SK-N-SH (cell line): ENCODE measurements at places on chromosomes 16 and 17.

DNA sequence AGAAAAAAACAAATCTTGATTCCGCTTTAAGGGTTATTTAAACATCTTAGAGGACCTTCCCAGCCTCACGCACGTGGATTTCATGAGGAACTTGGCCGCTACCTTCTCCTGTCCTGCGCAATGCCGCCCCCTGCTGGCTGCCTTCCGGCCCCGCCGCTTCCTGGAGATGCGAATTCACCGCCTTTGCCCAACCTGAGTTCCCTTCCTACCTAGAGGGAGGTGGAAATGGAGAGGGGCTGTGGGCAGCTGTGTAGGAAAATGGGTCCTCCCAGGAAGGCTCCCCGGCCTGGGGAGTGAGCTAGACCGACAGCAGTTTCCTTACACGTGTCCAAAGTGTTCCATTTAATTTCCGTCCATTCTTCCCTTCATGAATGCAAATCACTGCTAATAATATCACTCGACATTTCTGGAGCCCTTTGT, 1.0 kb upstream of the ABCC12 start:
- peak; percentile 81 for DNase-seq

DNA sequence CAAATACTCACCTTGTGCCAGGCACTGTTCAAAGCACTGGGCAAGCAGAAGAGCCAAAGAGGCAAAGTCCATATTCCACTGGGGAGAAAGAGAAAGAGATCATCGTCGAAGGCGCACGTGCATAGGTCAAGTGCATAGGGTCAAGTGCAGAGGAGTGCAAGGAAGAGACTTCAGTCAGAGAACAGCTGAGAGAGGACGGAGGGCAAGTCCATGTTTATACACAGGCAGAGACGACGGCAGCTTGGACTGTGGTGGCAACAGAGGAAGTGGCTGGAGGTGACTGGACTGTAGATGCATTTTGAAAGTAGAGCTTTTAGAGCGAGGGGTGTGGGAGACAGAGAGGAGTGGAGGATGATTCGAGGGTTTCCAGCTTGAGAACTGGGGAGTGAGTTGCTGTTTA, 74.7 kb upstream of the SDK2 start:
- DNase-seq: no peak

DNA sequence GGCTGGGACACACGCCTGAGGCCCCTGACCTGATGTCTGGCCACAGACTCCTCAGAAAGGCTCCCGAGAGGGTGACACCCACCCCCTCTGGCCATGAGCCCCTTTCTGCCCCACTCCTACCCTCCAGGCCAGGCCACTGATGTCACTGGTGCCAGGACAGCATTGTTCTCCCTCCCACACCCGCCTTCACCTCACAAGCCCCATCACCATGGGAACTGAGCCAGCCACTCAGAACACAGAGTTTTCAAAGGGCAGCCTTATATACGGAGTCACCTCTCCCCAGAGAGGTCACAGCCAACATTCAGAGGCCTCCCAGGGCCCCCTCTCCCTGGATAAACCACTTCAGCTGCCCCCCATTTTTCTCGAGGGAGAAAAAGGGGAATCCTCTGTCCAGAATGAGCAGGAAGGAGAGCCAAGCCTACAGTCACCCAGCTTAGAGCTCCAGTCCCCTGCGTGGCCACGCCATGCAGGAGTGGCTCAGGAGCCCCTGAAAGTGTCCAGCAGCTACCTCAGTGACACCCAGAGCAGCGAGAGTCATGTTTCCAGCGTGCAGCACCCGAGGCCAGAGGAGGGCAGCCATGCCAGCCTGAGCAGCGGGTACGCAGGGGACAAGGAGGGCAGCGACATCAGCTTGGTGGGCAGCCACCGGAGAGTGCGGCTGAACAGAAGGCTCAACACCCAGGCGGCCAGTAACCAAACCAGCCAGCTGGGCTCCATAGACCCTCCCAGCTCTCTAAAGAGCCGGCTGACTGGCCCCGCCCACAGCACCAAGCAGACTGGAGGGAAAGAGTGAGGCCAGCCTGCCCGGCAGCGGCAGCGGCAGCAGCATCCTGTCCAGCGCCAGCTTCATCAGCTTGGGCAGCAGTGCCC, at the start of gene C16orf82:
Gene C16orf82, plus strand, starts transcription at position 260 of the 870 bp plus-strand sequence.
- peak; percentile 44 for DNase-seq

GRCh38 chr16:11843861-11844260, 7.5 kb downstream of the RSL1D1 start:
- DNase-seq: no peak

- no peak for DNase-seq
Observed at GRCh38 chr16:67987460-67988160, 7.3 kb upstream of the DPEP3 start.

GRCh38 chr16:28164140-28164539, 47.6 kb downstream of the XPO6 start:
- no peak for DNase-seq

- DNase-seq: no peak
Observed at GRCh38 chr17:12620200-12620720, 45.4 kb upstream of the MYOCD start.

DNA sequence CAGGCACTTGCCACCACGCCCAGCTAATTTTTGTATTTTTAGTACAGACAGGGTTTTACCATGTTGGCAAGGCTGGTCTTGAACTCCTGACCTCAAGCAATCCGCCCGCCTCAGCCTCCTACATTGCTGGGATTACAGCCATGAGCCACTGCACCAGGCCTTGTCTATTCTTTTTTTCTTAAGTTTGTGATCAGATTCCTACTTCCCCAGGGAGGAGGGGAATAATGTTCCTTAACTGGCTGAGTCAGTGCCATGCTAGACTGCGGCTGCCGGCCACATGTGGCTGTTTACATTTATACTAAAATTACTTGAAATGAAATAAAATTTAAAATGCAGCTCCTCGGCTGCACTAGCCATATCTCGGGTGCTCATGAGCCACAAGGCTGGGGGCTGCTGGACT, 27.8 kb upstream of the USP36 start:
- no peak for DNase-seq

- no peak for DNase-seq
Observed at GRCh38 chr17:68381076-68381900, 76.0 kb downstream of the WIPI1 start.

DNA sequence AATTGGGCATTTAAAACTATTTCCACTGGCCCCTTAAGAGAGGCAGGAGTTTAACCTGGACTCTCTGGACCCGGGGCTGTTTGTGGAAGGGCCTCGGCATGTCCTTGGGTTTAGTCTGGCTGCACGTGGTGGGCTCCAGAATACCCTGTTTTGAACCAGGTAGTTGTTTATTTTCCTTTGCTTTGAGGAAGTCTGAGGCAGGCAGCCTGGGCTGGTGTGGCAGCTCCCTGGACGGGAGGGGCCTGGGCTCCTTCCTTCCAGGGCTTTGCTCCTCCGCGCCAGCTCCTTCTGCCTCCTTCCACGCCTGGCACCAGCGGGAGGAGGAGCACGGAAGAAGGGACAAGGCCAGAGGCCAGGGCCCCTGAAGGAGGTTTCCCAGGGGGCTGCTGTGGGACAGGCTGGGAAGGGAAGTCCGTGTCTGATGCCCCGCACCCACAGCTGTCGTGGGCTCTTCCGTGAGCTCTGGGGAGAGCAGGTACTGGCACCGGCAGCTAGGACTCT, 15.5 kb downstream of the BANP start:
- no peak for DNase-seq

GRCh38 chr17:43545383-43545632, 832 bp downstream of the ETV4 start:
- no peak for DNase-seq

DNA sequence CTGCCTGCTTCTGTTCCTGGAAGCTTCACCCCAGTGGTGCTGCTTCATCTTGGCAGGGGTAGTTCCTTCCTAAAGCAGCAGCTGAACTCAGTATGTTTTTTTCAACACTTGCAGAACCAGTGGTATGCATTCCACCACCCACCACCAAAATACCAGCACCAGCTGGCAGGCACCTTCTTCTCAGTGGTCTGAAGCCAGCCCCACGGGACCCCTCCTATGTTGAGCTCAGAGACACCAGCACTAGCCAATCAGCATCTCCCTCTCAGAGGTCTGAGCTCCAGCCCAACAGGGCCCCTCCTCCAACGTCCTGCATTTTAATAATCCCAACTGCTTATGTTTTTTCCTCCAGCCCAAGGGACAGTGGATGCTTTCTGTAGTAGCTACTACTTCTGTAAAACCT, 299.6 kb upstream of the CCL2 start:
- DNase-seq: no peak

DNA sequence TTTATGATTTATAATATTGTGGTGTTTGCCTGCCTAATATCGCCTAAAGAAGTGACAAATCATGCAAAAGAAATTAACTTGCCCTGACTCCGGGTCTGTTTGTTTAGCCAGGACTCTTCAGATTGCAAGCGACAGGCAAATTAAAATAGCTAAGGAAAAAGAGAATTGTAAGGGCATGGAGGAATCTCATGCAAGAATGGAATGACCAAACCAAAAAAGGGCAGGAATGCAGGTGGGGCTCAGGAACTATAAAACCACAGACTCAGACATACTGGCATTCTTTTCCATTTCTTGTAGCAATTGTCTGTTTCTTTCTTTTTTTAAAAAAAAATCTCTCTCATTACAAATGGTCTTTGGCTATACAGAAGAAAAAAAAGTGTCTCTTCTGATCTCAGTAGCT, 188.1 kb upstream of the XYLT1 start:
- no peak for DNase-seq

- no peak for DNase-seq
Observed at GRCh38 chr17:78774956-78775571, 7.0 kb downstream of the CYTH1 start.

- DNase-seq: peak; percentile 81
Observed at GRCh38 chr17:61393904-61394629, 5.6 kb upstream of the TBX2 start.

- no peak for DNase-seq
Observed at GRCh38 chr17:1294157-1294717, 14.8 kb downstream of the TRARG1 start.

DNA sequence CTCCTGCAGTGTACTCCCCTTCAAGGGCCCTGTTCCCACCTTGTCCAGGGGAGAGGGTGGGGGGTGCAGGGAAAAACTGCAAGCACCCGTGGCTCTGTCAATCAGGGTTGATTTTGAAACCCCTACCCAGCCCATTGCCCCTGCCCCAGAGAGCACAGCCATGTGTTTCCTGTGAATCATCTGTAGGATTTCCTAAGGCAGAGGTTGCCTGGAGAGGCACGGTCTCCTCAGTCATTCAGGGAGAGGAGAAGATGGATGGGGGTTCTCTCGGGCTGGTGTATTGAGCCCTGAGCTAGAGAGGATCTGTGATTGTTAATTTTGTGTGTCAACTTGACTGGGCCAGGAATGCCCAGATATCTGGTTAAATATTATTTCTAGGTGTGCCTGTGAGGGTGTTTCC, 3.5 kb upstream of the AGRP start:
- DNase-seq: no peak

GRCh38 chr17:46947216-46947615, 24.3 kb downstream of the GOSR2 start:
- DNase-seq: no peak

GRCh38 chr17:40331743-40332641, 23.0 kb downstream of the RARA start:
- DNase-seq: peak; percentile 97

- DNase-seq: peak; percentile 85
Observed at GRCh38 chr17:3667366-3668278, 756 bp downstream of the TAX1BP3 start.

DNA sequence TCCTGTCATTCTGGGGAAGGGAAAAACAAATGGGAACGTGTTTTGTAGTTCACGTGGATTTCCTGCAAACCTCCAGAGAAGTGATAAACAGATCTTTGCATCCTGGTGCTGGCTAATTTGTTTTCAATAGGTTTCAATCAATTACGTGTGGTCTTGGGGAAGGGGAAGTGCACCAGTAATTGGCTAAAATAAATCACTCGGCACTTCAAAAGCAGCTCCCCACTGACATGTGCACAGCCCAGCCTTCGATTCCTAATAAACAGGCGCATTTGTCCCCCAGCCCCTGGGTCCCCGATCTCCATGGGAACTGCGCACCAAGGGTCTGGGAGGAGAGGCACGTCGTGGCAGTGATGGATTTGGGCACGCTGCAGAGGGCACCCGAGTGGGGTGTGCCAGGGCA, 112.9 kb upstream of the GSE1 start:
- no peak for DNase-seq

DNA sequence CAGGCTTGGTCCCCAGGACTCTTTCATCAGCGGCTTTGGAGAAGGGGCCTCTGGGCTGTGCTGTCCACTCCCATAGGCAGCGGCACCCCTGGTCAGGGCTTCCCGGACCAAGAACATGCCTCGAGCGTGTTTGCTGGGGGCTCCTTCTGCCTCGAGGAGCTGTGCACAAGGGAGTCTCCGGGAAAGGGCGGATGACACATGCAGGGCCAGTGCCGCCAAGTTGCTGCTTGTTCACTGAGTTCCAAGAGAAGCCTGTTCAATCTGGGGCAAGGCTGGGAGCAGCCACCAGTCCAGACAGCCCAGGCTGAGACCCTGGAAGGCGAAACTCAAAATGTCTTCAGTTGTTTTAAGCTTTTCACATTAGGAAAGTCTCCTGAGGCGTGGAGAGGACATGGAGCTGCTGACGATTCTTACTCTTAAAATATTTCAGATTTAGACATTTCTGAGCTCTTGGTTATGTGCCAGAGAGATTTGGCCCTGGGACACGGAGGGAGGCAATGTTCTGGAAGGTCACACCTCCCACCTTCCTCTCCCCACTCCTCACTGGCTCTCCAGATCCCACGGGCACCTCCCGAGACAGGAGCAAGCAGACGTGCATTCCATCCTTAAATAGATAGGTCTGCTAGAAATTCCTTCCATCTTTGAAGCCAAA, 84.5 kb upstream of the ZNF469 start:
- DNase-seq: no peak

GRCh38 chr16:16045296-16045695, 95.9 kb downstream of the ABCC1 start:
- DNase-seq: no peak

- no peak for DNase-seq
Observed at GRCh38 chr16:10964891-10965326, 20.5 kb downstream of the CLEC16A start.

GRCh38 chr16:70768203-70768580, 32.8 kb downstream of the VAC14 start:
- no peak for DNase-seq

GRCh38 chr17:19278729-19279128, 41.6 kb downstream of the EPN2 start:
- DNase-seq: no peak

- no peak for DNase-seq
Observed at GRCh38 chr16:12416136-12416787, 387.4 kb downstream of the CPPED1 start.

DNA sequence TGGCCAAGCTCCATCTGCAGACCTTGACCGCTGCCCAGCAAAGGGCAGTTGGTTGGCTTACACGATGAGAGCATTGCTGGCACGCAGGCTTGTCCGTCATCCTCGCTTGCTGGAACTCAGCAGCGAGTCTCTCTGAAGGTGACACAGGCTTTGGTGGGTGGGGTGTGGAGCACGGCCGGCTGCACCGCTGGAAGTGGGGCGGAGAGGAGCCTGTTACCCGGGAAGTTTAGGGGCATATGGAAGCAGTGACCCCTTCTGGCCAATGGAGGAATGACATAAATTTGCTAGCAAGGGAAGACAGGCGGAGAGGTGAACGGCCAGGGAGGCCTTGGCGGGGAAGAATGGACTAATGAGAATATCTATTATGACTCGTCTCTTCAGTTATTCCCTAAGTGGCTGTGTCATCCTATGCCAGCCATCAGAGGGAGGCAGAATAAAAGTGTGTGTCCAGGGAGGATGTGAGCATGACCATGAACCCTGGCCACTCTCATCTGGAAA, 65.9 kb upstream of the SDK2 start:
- DNase-seq: peak; percentile 81

GRCh38 chr17:74430706-74431567, 951 bp upstream of the GPRC5C start:
- peak; percentile 72 for DNase-seq
